ENCODE measurements at places on chromosomes 4 and X. TPM values are rescaled to one million over a fixed set of nuclear protein-coding genes. Genes with fewer than 3 reads are reported as not detected.

Gene CXCL6
- total RNA-seq, result 0.17 TPM

Gene GABRE
- 4.4 TPM for total RNA-seq

Gene HTN3
- total RNA-seq, result not detected

Gene TCEAL8
- total RNA-seq, result 125 TPM
